ENCODE measurements at places on chromosomes 5 and 9. TPM values are rescaled to one million over a fixed set of nuclear protein-coding genes. Genes with fewer than 3 reads are reported as not detected.

Gene SLC36A3
- total RNA-seq: not detected

Gene GFI1B
- not detected for total RNA-seq

Gene GADD45G
- total RNA-seq: not detected

Gene HRCT1
- 0.68 TPM for total RNA-seq

Gene ORM2
- not detected for total RNA-seq

Gene PCDHA2
- total RNA-seq: not detected

Gene SLC25A2
- not detected for total RNA-seq

Gene TEX48
- total RNA-seq: not detected

Gene RETREG1
- total RNA-seq: 0.47 TPM

Gene SLC25A48
- not detected for total RNA-seq

Gene ADAM19
- 15.2 TPM for total RNA-seq

Gene STK10
- total RNA-seq: 25.8 TPM

Gene ZNF484
- total RNA-seq: 4.3 TPM

Gene IDNK
- total RNA-seq: 2.3 TPM

Gene CKMT2
- total RNA-seq: not detected

Gene BAAT
- total RNA-seq: not detected

Gene ADAMTS12
- total RNA-seq: 0.16 TPM

Gene KIF27
- 1.4 TPM for total RNA-seq

Gene POU4F3
- not detected for total RNA-seq

Gene RASGRF2
- under 0.01 TPM for total RNA-seq

Gene ACER2
- total RNA-seq: 4.7 TPM
